ENCODE measurements at places on chromosomes 6 and 20. TPM values are rescaled to one million over a fixed set of nuclear protein-coding genes. Genes with fewer than 3 reads are reported as not detected.

- peaks cover under 1% of the 10 kb centered on the region for H3K27me3 ChIP-seq
- no peak for DNase-seq
- H3K4me3 ChIP-seq, result no peak overlapping the region
- no peaks in the 10 kb centered on the region for H3K4me1 ChIP-seq
These were observed 86.8 kb downstream of the DLGAP4 start for GRCh38 chr20:36392989-36393388.

- no peak for DNase-seq
- peaks cover 2% of the 10 kb centered on the region for H3K4me1 ChIP-seq
- H3K4me3 ChIP-seq, result no peak overlapping the region
- peaks cover 8% of the 10 kb centered on the region for H3K27me3 ChIP-seq
These were observed 174.0 kb downstream of the SYNE1 start for GRCh38 chr6:152463164-152463563.

- H3K4me1 ChIP-seq, result peaks cover 15% of the 10 kb centered on the region
- no peaks in the 10 kb centered on the region for H3K36me3 ChIP-seq
- peak overlapping the region; percentile 72 for H3K4me3 ChIP-seq
- H3K27ac ChIP-seq, result peak overlapping the region; percentile 69
These were observed 6.2 kb downstream of the C20orf204 start for GRCh38 chr20:64042054-64042781.

- no peak for DNase-seq
- no peak overlapping the region for H3K27ac ChIP-seq
- H3K36me3 ChIP-seq, result no peaks in the 10 kb centered on the region
- H3K27me3 ChIP-seq, result peaks cover 42% of the 10 kb centered on the region
These were observed 92.7 kb upstream of the LY86 start for GRCh38 chr6:6495851-6496250.

- H3K27ac ChIP-seq, result no peak overlapping the region
- no peak overlapping the region for H3K4me3 ChIP-seq
- peak; percentile 34 for DNase-seq
- H3K36me3 ChIP-seq, result peaks cover 18% of the 10 kb centered on the region
These were observed 6.8 kb upstream of the USP49 start for GRCh38 chr6:41901882-41902519.

DNA sequence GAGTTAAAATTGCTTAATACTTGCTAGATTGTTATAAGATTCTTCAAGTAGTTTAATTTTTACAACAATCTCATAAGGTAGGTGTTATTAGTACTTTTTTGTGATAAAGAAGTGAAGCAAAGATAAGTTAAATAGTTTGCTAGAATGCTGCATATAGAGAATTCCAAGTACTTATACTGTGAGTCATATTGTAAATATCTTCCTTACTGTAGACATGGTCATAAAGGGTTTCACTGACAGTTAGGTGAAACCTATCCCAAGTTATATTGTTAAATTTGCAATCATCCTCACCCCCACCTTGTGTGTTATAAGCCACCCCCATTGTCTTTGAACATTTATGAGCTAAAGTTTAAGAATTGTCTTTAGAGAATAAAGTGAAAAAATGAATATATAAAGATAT is 142.0 kb downstream of the FAM83B start:
- H3K36me3 ChIP-seq, result no peaks in the 10 kb centered on the region
- H3K27me3 ChIP-seq, result no peaks in the 10 kb centered on the region
- H3K4me3 ChIP-seq, result no peak overlapping the region

DNA sequence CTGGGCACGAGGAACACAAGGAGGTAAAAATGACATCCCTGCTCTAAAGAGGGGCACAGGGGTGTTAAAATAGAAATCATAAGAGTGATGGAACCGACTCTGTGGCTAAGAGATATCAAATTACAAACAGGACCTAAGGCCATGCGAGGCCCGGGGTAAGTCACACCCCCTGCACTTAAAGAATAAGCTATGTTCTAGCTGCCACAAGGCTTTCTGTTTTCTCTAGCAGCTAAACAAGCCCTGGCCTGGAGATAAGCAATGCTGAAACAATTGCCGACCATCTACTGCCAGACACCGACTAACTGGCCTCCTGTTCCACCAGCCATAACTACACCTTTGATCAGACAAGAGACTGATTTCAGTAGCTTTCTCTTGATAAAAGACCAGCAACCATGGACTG is 32.4 kb downstream of the MDGA1 start:
- no peak overlapping the region for H3K4me3 ChIP-seq
- no peaks in the 10 kb centered on the region for H3K4me1 ChIP-seq
- DNase-seq, result no peak
- peaks cover 5% of the 10 kb centered on the region for H3K27me3 ChIP-seq
- H3K27ac ChIP-seq, result no peak overlapping the region

- peaks cover 3% of the 10 kb centered on the region for H3K4me1 ChIP-seq
- no peak overlapping the region for H3K4me3 ChIP-seq
- no peaks in the 10 kb centered on the region for H3K27me3 ChIP-seq
- H3K36me3 ChIP-seq, result no peaks in the 10 kb centered on the region
These were observed 149.7 kb upstream of the SGK1 start for GRCh38 chr6:134467620-134468019.

GRCh38 chr6:16776394-16777017 is 15.2 kb upstream of the ATXN1 start:
- no peak for DNase-seq
- H3K36me3 ChIP-seq, result peaks cover 5% of the 10 kb centered on the region
- no peak overlapping the region for H3K27ac ChIP-seq
- peaks cover 2% of the 10 kb centered on the region for H3K4me1 ChIP-seq
- H3K4me3 ChIP-seq, result no peak overlapping the region

GRCh38 chr6:121383478-121383877 is 49.2 kb upstream of the TBC1D32 start:
- H3K27ac ChIP-seq, result no peak overlapping the region
- H3K36me3 ChIP-seq, result no peaks in the 10 kb centered on the region
- H3K27me3 ChIP-seq, result no peaks in the 10 kb centered on the region

DNA sequence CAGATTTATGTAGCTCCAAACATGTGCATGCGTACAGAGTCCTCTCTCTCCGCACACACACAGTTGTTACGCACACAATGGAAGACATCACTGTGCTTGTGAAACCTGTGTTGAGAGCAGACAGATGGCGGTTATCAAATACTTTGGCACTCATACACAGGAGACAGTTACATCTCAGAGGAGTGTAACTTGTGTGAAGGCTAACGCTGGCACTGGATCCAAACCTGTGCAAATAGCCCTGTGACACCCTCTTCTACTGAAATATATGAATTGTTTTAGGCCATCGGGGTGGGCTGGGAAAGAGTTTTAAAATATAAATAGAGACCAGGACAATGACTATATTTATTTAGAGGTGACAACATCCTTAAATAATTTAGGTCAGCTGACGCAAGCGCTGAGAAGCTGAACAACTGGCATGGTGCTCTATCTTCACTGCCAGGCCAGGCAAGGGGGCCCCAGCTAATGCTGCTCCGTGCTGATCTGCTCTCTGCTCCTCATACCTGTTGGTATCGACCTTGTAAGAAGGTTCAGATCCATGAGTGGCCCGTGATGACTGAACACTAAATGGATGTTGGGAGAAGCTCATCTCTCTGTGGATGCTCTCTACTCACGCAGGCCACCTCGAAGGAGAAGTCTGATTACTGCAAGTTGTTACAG is 69.4 kb downstream of the FOXC1 start:
- H3K36me3 ChIP-seq, result no peaks in the 10 kb centered on the region
- DNase-seq, result no peak
- no peak overlapping the region for H3K27ac ChIP-seq
- no peak overlapping the region for H3K4me3 ChIP-seq

- no peaks in the 10 kb centered on the region for H3K27me3 ChIP-seq
- no peak for DNase-seq
- no peak overlapping the region for H3K4me3 ChIP-seq
- H3K4me1 ChIP-seq, result no peaks in the 10 kb centered on the region
- H3K36me3 ChIP-seq, result no peaks in the 10 kb centered on the region
These were observed 84.7 kb downstream of the HDGFL1 start for GRCh38 chr6:22653980-22654610.

DNA sequence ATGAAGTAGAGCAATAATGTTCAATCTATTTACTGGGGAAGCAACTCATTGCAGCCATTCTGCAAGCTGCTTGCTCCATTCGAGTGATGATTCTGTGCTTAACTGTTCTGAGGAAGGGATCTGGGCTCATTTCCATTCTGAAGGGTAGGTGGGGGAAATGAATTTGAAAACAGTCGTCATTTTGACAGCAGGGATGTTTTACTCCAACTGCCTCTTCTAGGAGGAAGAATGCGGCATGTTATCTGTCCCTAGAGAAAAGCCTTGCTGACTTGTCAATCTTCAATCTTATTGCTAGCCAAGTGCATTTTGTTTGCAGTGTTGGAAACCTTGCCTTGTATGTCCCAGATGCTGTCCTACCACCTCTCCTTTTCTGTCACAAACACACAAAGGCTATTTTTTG is 105.9 kb downstream of the PRDM13 start:
- no peaks in the 10 kb centered on the region for H3K4me1 ChIP-seq
- no peak for DNase-seq
- H3K27ac ChIP-seq, result no peak overlapping the region
- no peaks in the 10 kb centered on the region for H3K27me3 ChIP-seq
- no peaks in the 10 kb centered on the region for H3K36me3 ChIP-seq

GRCh38 chr6:18270216-18270615 is 5.9 kb upstream of the DEK start:
- no peak overlapping the region for H3K4me3 ChIP-seq
- H3K27me3 ChIP-seq, result peaks cover 23% of the 10 kb centered on the region
- no peak for DNase-seq
- no peak overlapping the region for H3K27ac ChIP-seq
- peaks cover 4% of the 10 kb centered on the region for H3K4me1 ChIP-seq
- peaks cover 4% of the 10 kb centered on the region for H3K36me3 ChIP-seq

- no peak overlapping the region for H3K4me3 ChIP-seq
- peaks cover 42% of the 10 kb centered on the region for H3K36me3 ChIP-seq
- H3K27ac ChIP-seq, result no peak overlapping the region
- no peak for DNase-seq
These were observed 26.1 kb downstream of the SPATA2 start for GRCh38 chr20:49889001-49889934.

GRCh38 chr20:4022386-4023286 is 7.3 kb upstream of the RNF24 start:
- H3K4me3 ChIP-seq, result no peak overlapping the region
- DNase-seq, result no peak
- peaks cover 29% of the 10 kb centered on the region for H3K27me3 ChIP-seq
- H3K36me3 ChIP-seq, result no peaks in the 10 kb centered on the region
- H3K27ac ChIP-seq, result no peak overlapping the region

DNA sequence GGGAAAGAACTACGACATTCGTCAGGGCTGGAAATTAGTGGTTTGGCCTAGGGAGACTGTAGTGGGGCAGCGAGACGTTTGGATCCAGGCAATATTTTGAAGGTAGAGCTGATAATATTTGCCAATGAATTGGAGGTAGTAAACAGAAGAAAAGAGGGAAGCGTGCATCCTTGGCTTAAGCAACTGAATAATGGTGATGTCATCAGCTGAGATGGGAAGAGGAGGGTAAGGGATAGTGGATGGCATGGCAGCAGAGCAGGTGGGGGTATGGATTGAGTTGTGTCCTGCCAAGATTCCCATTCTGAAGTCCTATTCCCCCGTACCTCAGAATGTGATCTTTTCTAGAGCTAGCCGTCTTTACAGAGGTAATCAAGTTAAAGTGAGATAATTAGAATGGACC is 119.2 kb downstream of the PDE7B start:
- no peak for DNase-seq
- H3K36me3 ChIP-seq, result peaks cover 42% of the 10 kb centered on the region
- H3K27ac ChIP-seq, result no peak overlapping the region
- peaks cover 5% of the 10 kb centered on the region for H3K4me1 ChIP-seq
- no peak overlapping the region for H3K4me3 ChIP-seq

- H3K36me3 ChIP-seq, result no peaks in the 10 kb centered on the region
- H3K4me3 ChIP-seq, result no peak overlapping the region
- DNase-seq, result no peak
- H3K27me3 ChIP-seq, result no peaks in the 10 kb centered on the region
- peaks cover 32% of the 10 kb centered on the region for H3K4me1 ChIP-seq
- H3K27ac ChIP-seq, result no peak overlapping the region
These were observed 129.4 kb downstream of the BCAS1 start for GRCh38 chr20:53940907-53941545.

DNA sequence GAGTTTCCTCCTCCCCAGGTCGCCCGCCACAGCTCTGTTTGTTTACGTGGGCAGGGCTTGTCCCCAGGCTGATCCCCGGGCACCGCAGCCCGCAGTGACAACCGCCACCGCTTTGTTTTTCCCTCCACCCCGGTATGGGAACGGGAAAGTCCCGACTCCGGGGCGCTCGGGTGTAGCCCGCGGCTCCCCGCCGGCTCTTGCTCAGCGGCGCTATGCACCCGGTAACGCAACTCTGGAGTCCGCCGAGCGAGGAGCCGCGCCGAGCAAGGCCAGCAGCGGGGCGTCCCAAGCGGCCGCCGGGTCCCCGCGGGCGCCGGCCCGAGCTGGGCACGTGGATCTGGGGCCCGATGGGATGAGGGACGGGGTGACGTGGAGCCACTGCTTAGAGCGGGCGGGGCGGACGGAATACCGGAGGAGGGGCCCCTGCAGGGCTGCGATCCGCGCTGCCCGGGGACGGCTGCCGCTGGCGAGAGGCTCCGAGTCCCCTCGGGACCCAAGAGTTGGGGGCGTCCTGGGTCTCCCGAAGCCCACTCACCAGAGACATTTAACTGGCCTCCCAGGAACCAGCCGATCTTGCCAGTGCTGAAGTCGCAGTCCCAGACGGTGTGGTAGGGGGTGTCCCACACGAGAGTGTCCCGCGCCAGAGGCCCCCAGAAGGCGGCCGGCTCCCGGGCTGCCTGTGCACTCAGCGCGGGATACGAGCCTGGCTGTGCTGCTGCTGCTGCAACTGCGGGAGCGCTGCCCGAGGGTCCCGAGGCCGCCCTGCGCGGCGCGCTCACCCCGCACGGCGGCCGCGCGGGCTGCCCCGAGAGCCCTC is 497 bp downstream of the ACSS1 start:
- peak; percentile 78 for DNase-seq
- peak overlapping the region; percentile 76 for H3K4me3 ChIP-seq
- H3K4me1 ChIP-seq, result peaks cover 30% of the 10 kb centered on the region

- no peak for DNase-seq
- no peak overlapping the region for H3K4me3 ChIP-seq
- no peaks in the 10 kb centered on the region for H3K4me1 ChIP-seq
These were observed 11.1 kb upstream of the ELOVL2 start for GRCh38 chr6:11055127-11055627.

GRCh38 chr6:81633391-81633790 is 119.1 kb downstream of the TENT5A start:
- no peaks in the 10 kb centered on the region for H3K4me1 ChIP-seq
- H3K27ac ChIP-seq, result no peak overlapping the region
- no peak overlapping the region for H3K4me3 ChIP-seq
- H3K36me3 ChIP-seq, result no peaks in the 10 kb centered on the region

- H3K27ac ChIP-seq, result no peak overlapping the region
- no peaks in the 10 kb centered on the region for H3K36me3 ChIP-seq
- peaks cover 3% of the 10 kb centered on the region for H3K4me1 ChIP-seq
- no peak overlapping the region for H3K4me3 ChIP-seq
- peaks cover 34% of the 10 kb centered on the region for H3K27me3 ChIP-seq
These were observed 9.4 kb upstream of the SLC4A11 start for GRCh38 chr20:3248167-3248992.

Gene MUC21
- not detected for total RNA-seq

Gene PLEKHG1
- total RNA-seq, result 1.8 TPM

Gene HIVEP1
- total RNA-seq, result 63.8 TPM

Gene HLA-DRB1
- total RNA-seq, result 27.2 TPM

Gene C6orf58
- total RNA-seq, result not detected

Gene TBPL1
- total RNA-seq, result 31.2 TPM

Gene ACTL10
- 2.6 TPM for total RNA-seq

Gene OOEP
- total RNA-seq, result not detected

All from activated T-helper 2 cell treated with anti-CD3 and anti-CD28 coated beads, Interferon-gamma antibody, Interleukin-2, Interleukin-4, amounts not matched to agents 10 μg/mL and 5 μg/mL and 100 μg/mL, durations not matched to agents 14 hours and 24 hours and 36 hours (primary cell).